GM19239 (cell line): ENCODE measurements at places on chromosomes 12 and 14.

DNA sequence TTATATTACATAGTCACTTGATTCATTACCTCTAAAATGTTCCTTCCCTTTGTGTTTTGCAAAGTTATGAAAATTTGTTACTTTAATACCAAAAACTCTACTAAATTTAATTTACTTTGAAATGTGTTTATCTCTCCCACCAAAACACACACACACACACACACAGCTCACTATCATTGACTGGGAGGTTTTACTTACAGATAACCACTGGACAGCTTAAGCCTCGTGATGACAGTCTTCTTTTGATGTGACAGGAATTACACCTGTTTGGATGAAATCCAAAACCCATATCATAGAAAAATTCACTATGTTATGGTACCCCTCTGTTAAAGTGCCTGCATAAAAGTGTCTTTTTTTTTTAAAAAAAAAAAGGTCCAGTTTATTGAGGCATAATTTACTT lies 15.6 kb downstream of the BBS10 start:
- no peak for DNase-seq

- DNase-seq: no peak
These were observed 6.8 kb downstream of the RIN3 start for GRCh38 chr14:92520102-92521057.

DNA sequence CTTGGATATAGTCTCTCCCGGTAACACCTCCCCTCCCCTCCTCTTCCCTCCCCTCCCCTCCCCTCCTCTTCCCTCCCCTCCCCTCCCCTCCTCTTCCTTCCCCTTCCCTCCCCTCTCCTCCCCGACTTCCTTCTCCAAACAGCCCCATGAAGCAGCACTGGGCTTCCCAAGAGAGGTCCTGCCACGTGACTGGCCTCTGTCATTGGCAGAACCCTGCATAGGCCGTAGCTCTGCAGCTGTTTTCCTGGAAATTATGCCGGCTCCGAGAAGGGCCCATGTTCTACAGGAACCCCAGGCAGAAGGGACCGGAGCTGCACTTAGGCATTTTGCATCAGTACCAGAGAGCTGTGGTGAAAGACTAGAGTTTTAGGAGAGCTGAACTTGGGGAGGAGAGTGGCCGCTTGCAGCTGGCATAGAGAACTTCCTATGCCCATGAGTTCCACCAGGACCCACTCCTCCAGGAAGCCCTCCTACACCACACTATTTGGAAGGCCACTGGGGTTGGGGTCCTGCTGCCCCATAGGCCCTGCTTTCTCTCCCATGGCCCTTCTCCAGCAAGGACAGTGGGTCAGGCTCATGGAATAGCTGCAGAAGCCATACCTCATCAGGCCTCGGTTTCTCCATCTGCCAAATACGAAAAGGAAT lies 5.1 kb upstream of the TNFAIP2 start:
- no peak for DNase-seq

DNA sequence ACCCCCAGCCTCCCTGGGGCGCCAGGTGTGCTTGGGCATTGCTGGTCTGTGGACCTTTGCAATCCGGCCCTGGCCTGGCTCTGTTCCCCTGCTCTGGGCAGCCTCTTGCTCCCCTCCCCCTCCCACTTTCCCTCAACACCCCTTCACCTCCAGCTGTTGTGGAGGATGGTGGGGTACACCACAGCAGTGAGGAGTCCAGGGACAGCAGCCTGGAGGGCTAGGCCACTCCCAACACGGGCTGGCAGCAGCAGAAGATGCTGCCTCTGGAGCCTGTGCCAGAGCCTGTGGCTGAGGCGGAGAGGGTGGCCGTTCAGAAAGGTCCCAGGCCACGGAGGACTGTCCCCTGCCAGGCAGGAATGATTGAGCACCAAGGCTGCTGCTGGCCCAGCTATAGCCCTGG lies 7.6 kb downstream of the ZBTB42 start:
- DNase-seq: no peak

DNA sequence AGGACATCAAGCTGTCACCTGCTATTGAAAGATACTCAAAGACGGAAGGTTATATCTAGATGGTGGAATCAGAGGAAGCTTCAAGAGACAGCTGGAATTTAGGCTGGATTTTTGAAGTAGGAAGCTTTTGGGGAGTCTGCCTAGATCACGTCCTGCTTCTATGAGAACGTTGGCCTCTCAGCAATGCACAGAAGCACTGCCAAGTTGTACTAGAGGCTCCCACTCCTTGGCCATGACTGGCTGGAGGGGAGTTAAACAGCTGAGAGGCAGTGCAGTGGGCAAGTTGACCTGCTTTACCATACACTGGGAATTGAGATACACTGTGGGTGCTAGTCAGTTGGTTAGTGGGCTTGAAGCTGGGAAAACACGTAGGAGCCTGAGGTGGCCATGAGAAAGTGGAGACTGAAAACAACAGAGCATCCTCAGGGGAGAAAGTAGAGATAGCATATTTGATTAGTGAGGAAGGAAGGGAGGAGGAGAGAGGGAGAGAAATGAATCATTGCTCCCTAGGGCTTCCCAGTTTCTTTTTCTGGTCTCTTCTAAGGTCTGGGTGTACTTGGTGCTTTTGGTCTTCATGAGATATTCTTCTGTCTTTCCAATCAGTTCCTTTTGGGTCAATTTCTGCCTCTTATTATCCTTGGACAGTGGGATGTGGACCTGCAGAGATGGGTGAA lies 110.8 kb downstream of the EMP1 start:
- DNase-seq: no peak

DNA sequence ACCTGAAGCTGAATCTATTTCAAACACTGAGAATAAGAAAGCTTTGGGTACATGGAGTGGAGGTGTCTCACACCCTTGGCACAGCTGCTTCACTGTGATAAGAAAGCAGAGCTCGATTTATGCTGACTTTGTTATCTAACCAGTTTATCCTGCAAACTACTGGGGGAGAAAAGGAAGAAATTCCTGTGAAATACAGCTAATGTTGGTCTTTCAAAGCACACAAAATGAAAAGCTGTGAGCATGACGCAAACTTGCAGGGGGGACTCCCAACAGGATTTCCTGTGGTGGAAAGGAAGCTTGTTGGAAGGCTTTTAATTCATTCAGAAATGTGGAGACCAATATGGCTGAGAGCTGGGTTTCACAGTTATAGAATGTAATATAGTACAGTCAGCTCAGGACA lies 53.4 kb downstream of the SRGAP1 start:
- no peak for DNase-seq

GRCh38 chr14:94680862-94681288 lies 68.7 kb downstream of the SERPINA3 start:
- no peak for DNase-seq

DNA sequence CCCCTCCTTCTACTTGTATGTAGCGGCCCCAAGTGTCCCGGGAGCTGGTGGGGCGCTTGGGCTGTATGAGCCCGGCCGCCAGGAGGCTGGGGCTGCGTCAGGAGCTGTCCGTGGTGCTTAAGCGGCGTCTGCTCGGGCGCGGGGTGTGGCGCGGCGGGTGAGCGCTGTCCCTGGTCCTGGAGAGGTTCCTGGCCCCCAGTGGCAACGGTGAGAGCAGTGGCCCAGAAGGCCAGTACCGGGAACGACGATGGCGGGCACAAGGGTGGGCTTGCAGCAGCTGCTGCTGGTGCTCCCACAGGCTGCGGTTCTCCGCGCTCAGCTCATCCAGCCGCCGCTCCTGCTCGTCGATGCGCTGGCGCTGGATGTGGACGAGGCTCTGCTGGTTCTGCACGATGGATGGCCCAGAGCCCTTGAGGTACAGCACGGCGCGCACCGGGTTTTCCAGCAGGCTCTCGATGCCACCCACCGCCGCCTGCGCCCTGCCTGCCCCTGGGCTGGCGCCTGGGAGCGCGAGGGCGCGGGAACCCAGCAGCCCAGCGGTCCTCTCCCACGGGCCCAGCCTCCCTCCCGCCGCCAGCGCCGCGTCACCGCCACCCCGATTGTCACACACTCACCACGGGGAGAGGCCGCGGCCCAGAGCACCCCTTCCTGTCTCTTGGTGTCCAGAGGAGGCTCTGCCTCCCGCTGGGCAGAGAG lies 41.9 kb upstream of the FKBP4 start:
- DNase-seq: peak; percentile 58

DNA sequence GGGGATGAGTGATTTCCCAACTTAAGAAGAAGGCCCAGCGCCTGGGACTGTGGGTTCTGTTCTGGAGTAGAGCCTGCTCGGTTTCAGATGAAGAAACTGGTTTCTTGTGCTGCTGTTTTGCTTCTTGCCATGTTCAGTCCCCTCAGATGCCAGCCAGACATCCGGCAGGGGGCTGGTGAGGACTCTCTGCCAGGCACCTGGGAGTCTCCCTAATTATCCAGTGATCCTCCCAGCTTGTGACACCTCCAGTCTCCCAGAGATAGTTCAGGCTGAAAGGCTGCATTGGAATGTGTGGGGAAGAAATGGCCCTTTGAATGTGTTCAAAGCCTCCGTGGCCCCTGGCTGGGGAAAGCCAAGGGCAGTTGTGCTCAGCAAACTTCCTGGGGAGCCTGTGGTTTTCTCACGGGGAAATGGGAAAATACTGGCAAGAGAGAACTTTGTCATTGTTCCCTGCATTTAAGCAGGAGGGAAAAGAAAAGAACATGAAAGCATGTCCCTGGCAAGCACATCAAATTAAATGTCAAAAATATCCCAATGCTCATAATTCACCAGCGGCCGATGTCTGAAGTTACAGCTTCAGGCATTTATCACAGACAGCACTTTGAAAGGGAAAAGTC lies 8.5 kb upstream of the SERPINA12 start:
- no peak for DNase-seq

DNA sequence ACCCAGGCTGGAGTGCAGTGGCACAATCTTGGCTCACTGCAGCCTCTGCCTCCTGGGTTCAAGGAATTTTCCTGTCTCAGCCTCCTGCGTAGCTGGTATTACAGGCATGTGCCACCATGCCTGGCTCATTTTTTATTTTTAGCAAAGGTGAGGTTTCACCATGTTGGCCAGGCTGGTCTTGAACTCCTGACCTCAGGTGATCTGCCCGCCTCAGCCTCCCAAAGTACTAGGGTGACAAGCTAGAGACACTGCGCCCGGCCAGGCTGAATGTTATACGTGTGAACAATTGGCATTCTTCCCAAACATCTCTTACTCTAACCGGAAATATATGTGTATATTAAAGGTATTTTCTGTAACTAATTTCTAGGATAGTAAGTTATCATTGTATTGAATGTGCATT lies 13.2 kb upstream of the LIMA1 start:
- DNase-seq: no peak

DNA sequence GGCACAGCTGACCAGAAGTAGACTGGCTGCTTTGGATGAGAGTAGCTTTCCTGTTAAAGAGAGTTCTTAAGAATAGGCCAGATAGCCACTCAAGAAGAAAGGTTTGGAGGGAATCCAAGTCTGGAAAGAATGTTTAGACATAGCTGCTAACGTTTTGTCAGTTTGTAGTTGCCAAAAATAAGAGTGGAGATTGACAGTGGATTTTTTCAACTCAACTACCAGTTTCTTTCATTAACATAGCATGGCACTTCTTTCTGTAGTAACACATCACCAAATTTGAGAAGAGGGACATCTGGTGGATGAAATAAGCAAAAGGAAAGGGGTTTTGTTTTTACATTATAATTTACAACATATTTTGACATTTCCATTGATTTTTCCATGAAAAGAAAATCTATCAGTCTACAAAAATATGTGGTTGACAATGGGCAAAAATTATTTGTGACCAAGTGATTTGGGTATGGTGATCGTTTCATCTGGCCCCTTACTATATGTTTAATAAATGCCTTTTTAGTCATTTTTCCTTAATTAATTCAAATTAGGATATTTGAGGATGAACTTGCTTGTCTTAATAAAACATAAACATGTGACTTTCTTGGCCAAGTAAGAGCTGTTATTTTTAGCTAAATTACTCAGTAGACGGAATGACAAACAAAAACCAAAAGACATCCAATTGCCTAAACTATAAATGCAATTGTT lies 71.1 kb downstream of the PTPRR start:
- no peak for DNase-seq

DNA sequence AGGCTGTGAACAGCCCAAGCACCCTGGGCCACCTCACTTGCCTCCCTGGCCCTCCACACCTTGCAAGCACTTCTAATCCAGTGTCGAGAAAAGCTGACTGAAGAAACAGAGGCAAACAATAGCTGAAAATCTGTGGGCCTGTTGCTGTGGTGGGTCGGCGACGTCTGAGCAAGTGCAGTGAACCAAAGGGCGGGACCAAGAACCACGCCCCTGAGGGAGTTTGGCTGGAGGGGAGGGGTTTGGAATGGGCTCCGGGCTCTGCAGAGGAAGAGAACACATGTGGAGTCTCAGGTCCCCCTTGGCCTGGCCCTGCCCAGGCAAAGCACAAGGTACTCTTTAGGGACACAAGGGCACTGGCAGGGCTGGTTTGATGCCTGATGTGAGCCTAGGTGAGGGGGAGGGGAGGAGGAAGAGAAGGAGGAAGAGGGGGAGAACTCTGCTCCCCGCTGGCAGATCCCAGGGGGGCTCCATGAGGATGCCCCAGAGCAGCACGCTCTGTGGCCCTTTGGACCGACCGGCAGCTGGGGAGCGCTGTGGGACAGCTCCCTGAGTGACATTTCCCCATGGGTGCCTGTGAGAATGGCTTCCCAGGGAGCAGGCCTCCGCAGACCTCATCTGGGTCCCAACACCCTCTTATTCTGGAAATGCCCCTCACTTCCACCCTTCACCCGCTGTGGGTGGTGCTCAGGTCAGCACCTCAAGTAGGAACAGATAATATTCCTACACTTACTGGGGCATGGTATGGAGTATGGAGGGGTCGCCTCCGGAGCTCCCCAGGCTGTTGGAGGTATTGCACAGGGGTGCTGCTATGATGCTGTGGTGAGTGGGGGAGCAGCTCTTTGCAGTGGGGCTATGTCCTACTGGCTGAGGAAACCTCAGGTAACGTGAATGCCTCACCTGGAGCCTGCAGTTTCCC lies 85.5 kb downstream of the CPSF2 start:
- DNase-seq: no peak

- no peak for DNase-seq
These were observed 75.8 kb downstream of the FRMD6 start for GRCh38 chr14:51727526-51727925.

- no peak for DNase-seq
These were observed 196.6 kb downstream of the EGLN3 start for GRCh38 chr14:33754261-33754660.

DNA sequence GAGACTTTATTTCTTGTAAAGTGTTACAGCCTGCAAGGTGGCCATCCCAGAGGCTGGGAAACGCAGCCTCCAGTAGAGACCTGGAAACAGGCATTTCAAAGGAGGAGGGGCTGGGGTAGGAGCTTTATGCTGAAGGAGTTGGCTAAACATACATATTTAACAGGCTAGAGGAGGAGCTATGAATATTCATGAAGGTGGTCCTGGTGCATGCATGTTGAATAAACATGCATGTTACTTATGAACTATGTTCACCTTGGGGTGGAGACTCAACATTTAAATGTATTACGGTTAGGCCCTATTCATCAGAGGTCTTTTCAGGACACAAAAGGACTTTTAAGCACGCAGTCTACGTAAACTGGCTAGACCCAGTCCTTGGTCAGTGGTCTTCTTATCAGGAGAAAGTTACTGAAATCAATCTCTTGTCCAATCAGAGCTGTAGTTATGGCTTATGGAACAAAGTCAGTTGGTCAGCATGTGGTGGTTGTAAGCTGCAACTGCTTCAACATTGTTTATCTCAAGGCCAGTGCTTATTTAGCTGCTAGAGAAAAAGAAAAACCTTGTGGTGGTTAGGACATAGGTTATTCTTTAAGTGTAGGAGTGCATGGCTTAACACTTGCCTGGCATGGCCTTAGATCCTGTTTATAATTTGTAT lies 11.4 kb upstream of the ARF6 start:
- DNase-seq: no peak
